ENCODE measurements at places on chromosomes 2 and 18. TPM values are rescaled to one million over a fixed set of nuclear protein-coding genes. Genes with fewer than 3 reads are reported as not detected.

The RNF125 gene
- 2.0 TPM for polyA plus RNA-seq

DNA sequence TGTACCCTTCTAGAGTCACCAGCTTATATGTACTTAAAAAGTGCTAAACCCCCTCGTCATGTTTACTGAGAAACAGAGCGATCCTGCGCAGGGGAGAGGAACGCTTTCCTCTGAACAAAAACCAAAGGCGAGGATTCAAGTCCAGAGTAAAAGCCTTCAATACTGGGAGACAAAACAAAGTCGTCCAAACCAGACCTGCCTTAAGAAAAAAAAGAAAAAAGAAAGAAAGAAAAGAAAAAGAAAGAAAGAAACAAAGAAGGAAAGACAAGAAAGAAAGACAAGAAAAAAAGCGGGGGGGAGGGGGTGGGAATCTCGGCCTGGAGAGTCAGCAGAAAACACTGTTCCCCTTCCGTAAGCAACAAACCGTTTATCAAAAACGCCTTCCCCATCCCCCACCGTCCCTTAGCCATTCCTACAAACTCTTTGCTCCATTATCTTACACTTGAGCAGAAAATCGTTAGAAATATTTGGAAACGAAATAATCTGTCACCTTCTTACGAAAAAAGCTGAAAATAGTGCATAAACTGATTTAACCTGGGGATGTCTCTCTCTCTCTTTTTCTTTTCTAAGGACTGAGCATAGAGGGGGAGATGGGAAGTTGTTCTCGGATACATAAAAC lies 3.3 kb downstream of the PTGR3 start:
- DNase-seq = no peak

The TMEM131 gene
- polyA plus RNA-seq = 43.6 TPM

- no peak for DNase-seq
Observed at GRCh38 chr2:70312560-70312959, 10.7 kb upstream of the FAM136A start.

- DNase-seq = no peak
Observed at GRCh38 chr2:171709011-171709685, 21.9 kb downstream of the DYNC1I2 start.

The CDH19 gene
- 0.33 TPM for polyA plus RNA-seq

DNA sequence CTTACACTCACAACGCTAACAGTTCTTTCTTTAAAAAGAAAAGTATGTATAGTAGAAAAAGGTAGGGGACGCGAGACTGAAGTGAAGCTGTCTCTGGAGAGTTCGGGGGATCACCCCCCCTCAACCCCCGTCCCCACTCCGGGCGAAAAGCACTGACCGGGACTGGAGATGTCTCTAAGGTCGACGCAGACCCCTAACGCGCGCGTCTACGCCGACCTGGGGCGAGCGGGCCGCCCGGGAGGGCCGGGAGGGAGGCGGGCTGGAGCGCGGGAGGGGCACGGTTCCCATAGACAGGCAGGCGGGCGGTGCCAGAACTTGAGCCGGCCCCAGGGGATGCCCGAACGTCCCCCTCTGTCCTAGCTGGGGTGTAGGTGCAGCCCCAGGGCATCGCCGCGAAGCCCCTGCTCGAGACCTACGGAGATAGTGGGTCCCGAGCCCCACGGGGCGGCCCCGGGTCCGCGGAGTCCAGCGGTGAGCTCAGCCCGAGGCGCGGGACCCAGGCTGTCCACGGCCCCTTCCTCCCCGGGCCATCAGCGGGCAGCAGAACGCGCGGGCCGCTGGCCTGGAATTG lies 82.2 kb downstream of the CHRNA1 start:
- no peak for DNase-seq

DNA sequence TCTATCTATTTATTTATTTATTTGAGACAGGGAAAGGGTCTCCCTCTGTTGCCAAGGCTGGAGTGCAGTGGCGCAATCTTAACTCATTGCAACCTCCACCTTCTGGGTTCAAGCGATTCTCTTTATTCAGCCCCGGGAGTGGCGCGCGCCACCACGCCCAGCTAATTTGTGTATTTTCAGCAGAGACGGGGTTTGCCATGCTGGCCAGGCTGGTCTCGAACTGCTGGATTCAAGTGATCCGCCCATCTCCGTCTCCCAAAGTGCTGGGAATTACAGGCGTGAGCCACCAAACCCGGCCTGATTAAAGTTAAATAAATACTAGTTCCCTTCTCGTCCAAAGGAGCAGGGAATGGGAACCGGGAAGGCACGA lies 4.2 kb upstream of the CTDSP1 start:
- DNase-seq = no peak

The PROKR1 gene
- polyA plus RNA-seq = 0.43 TPM

GRCh38 chr2:144490017-144490416 lies 29.9 kb downstream of the ZEB2 start:
- no peak for DNase-seq

DNA sequence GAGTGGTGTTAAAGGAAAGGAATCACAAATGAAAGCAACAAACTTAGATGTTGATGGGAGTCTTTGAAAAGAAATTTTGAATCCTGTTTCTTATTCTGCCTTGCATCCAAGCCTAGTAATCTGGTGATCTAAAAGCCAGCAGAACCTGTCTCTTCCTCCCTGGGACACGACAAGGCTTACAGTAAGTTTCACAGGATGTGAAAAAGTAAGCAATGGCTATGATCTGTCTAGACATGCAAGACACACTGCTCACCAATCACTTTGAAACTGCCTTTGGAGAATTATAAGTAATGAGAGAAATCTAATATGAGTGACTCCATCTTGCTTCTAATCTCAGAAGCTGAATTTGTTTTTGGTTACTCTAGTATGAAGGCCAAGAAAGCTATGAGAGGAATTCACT lies 103.7 kb downstream of the KCNH7 start:
- DNase-seq = no peak

The NPAS2 gene
- 14.7 TPM for polyA plus RNA-seq

DNA sequence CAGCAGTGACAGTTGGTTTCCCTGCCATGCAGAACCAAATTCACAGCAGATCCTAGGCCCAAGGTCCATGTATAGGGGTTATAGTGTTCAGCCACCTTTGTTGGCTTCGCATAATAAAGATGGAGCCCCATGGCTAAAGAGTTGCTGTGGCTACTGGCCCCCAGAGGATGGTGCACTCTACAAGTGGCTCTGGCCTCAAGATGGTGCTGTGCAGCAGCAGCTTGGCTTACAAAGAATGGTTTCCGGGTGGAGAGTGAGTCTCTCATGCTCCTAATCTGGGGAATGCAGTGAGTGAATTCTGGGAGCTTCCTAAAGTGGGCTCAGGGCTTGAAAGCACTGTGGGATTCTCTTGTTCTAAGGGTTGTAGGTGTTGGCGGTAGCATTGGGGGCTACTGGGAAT lies 1199.7 kb downstream of the CNTNAP5 start:
- DNase-seq = no peak

- DNase-seq = no peak
Observed at GRCh38 chr2:71798266-71799012, 345.1 kb downstream of the DYSF start.

The ASAP2 gene
- polyA plus RNA-seq = 57.3 TPM

DNA sequence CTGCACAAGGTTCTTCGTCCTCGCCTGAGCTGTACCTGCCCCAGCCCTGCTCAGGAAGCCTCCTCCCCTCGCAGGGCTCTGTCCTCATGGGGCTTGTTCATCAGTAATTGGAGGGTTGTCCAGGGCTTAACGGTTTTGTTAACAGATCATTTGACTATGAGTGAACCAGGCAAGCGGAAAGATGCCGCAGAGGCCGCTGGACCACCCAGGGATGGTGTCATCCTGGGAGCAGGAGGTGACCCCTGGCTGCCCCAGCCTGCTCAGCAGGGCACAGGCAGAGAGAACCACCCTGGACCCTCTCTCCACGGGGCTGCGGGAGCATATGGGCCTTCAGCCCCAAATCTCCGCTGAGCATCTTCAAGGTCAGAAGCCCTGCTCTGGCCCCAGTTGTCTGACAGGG lies 264.3 kb downstream of the KLHL29 start:
- DNase-seq = no peak

DNA sequence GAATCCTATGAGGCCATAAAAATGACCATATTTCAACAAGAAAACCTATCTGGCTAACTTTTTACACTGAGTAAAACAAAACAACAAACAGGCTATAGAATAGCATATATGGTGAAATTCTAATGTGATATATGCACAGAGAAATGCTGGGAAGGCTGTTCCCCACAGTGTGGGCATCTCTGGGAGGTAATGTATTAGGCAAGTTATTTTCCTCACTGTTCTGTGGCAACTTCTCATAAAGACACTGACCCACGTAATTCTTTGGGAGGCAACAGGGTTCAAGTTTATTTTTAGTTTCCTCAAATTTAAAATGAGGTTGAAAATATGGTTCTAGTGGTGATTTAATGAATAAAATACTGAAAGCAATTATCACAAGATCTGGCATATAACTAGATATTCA lies 46.7 kb downstream of the RNU4ATAC start:
- DNase-seq = no peak

The NMS gene
- not detected for polyA plus RNA-seq

DNA sequence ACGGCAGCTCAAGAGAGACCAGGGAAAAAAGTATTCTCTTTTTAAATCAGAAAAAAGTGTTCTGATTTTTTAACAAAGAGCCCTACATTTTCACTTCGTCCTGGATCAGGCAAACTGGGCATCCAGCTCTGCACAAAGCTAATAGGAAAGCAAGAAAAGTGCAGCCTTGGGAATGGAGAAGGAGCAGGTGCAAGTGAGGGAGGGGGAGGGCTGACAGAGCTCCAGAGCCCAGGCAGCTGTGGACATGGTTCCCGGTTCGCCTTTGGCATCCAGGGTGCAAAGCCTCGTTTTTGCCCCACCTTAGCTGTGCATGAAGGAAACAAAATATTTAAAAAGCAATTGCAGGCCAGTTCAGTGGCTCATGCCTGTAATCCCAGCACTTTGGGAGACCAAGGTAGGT lies 82.2 kb downstream of the FAM124B start:
- no peak for DNase-seq

The DOK1 gene
- polyA plus RNA-seq = 10.1 TPM

The GPATCH11 gene
- 8.0 TPM for polyA plus RNA-seq

- DNase-seq = no peak
Observed at GRCh38 chr2:3911882-3912455, 208.6 kb downstream of the DCDC2C start.

DNA sequence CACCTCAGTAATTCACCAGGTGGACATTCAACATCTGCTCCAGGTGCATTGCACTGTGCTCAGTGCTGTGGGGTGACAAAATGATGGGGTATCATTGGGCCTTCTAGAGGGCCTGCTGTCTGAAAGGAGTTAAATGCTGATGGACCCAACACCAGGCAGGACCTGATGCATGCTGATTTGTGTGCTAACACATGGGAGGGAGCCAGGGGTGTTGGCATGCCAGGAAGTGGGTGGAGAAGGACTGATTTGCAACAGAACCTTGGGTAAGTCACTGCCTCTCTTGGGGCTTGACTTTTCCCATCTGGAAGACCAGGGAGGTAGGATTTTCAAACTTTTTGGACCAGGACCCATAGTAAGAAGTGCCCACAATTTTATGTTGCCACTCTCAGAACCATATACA lies 57.9 kb upstream of the CXCR4 start:
- DNase-seq = no peak

The TFPI gene
- polyA plus RNA-seq = 38.1 TPM

DNA sequence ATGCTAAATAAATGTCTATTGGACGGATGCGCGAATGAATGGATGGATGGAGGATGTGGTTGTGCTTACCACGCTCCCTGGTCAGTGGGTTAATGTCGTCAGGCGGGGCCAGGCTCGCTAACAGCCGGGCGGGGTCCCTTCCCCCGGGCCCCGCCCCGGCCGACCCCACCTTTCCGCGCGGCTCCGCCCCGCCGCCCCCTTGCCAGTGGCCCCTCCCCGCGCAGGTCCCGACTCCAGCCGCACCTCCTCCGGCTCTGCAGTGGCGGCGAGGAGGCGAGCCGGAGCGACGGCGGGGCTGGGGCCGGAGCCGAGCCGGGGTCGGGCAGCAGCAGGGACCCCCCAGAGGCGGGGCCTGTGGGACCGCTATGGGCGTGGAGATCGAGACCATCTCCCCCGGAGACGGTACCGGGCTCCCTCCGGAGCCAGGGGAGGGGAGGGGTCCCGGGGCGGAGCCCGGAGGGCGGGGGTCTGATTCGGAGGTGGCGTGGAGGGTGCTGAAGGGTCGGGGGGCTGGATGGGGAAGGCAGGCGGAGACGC lies at the start of gene FKBP1B:
TSS of gene FKBP1B (plus strand) at position 257 of the 537 bp plus-strand sequence. CDS start at position 366, 109 bp downstream.
- peak; percentile 56 for DNase-seq

DNA sequence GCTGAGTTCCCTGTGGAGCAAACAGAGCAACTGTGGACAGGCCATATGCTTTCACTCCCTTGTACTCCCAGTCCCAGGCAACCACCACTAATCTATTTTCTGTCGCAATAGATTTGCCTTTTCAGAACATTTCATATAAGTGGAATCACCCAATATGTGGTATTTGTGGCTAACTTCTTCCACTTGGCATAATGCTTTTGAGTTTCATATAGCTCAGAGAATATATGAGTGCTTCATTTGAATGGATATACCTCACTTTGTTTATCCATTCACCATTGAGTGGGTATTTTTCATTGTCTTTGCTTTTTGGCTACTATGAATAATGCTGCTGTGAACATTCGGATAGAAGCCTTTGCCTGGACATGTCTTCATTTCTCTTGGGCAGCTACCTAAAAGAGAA lies 151.9 kb downstream of the CERS6 start:
- DNase-seq = no peak

The ALPG gene
- not detected for polyA plus RNA-seq

DNA sequence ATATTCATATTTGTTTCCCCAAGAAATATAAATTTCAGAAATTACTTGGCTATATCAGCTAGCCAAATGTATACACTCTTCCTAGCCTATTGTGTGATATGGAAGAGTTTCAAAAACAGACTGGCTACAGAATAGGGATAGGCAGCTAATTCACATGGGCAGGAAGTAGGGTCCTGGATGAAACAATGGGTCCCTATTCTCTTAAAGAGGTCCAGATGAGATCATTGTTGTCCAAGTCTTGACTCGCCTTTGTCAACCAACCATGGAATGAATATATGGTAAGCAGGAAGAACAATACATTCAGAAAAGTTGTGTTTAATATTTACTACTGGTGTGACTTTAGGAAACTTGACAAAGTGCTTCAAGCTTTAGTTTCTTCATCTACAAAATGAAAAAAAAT lies 319.9 kb downstream of the NBAS start:
- DNase-seq = no peak

- no peak for DNase-seq
Observed at GRCh38 chr2:255195-255594, 8.6 kb downstream of the SH3YL1 start.

The SP110 gene
- 15.5 TPM for polyA plus RNA-seq

GRCh38 chr2:42902939-42903709 lies 110.7 kb upstream of the HAAO start:
- DNase-seq = no peak

DNA sequence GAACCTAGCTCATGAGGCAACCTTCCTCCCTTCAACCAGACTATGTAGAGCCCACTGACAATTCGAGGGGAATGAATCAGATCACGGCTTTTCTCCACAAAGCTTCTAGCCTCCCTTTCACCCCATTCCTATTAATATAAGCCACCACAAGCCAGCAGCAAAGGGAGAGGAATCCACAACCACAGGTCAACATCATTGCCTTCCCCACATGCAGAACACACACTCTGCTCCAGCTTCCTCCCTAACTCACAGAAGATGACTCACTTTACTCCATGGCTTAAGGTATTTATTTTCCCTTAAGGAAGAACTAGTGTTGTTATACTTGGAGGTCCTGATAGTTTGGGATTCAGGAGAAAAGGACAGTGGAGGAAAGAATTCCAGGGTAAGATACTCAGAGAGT lies 272.2 kb downstream of the C1D start:
- no peak for DNase-seq

Data from renal pelvis (tissue), 12 donors.